NCI-H510A treated with DMSO at 0.1 percent for 48 hours (cell line): ENCODE measurements at places on chromosomes 11 and 22.

DNA sequence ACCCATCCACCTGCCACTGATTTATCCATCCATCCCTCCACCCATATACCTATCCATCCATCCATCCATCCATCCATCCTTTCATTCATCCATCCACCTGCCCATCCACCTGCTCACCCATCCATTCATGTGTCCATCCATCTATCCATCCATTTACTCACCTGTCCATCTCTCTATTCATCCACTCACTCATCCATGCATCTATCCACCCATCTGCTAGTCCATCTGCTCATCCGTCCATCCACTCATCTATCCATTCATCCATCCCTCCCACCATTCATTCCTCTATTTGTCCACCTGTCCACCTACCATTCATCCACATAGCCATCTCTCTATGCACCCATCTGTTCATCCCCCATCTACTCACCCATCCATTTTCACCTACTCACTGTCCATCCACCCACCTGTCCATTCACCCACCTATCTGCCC lies 48.6 kb upstream of the CCDC188 start:
- no peak for DNase-seq

- DNase-seq, result no peak
These were observed 46.9 kb downstream of the PAX6 start for GRCh38 chr11:31764261-31764660.

- no peak for DNase-seq
These were observed 4.1 kb downstream of the NPTXR start for GRCh38 chr22:38839686-38840085.

DNA sequence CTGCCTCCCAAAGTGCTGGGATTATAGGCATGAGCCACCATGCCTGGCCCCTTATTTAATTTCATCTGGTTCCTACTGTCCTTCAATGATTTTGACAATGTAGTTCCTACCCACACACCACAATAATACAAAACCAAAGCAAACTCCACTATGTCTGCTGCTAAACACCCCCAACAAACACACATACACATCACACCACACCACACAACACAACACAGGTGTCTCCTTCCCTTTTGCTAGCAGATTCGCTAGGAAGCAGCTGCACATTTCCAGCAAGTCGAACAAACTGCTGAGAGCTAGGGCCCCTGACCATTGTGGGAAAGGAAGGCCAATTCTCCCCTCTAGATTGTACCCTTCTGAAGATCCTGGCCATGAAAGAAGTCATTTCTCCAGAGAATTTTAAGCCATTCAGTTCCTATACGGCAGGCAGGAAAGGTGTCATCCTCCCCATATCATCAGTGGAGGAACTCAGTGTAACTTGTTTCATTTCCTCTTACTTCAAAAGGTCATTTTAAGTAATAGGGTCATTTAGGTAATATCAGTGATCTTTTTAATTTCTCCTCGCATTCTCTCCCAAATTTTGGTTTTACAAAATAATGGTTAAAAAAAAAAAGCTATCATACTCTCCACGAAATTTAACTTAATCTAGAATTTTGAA lies 18.5 kb downstream of the NUMA1 start:
- no peak for DNase-seq

- DNase-seq, result no peak
These were observed 24.3 kb downstream of the SUSD2 start for GRCh38 chr22:24205438-24206195.

DNA sequence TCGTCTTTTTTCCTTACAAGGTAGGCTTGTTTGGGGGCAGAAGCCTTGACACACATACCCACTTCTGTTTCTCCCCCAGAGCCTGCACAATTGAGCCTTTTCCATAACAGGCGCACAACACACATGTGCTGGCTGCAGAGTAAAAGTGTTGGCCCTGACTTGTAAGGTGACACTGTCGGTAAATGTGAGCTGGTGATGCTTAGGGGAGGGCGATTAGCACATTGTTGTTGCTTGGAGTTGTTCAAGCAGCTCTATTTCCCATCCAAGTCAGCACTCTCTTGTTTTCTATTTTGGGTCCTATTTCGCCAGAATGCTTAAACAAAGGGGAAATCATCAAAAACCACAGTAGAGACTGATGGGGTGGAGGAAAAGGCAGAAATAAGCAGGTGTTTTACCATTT lies 51.9 kb upstream of the PTPRJ start:
- DNase-seq, result peak; percentile 24

DNA sequence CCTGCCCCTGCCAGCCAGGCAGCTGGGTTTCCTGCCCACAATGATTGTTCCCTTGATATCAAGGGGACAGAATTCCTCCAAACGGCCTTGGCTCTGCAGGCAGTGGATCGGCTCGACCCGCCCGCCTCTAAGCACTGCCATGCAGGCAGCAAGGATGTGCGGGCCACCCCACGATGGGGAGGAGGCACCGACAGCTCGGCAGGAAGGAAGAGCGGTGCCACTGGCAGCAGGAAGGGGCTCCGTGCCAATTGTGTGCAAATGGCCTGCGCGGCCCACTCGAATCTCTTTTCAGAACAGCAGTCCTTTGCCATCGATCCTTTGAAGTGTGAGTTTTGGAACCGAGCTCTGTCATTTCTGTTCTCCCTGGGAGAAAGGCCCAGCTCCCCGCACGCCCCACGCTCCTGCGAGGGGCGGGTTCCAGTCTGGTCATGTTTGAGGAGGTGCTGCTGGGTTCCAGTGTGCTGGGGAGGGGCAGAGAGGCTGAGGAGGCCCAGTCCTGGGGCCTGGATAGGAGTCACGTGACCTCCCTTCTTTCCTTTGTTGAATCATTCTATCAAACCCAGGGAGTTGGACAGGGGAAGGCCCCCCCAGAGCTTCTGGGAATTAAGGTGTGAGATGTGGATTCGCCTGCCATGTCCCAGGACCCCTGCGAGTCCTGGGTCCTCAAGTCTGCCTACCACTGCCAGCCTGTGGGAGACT lies 406.0 kb downstream of the CTTN start:
- DNase-seq, result no peak

DNA sequence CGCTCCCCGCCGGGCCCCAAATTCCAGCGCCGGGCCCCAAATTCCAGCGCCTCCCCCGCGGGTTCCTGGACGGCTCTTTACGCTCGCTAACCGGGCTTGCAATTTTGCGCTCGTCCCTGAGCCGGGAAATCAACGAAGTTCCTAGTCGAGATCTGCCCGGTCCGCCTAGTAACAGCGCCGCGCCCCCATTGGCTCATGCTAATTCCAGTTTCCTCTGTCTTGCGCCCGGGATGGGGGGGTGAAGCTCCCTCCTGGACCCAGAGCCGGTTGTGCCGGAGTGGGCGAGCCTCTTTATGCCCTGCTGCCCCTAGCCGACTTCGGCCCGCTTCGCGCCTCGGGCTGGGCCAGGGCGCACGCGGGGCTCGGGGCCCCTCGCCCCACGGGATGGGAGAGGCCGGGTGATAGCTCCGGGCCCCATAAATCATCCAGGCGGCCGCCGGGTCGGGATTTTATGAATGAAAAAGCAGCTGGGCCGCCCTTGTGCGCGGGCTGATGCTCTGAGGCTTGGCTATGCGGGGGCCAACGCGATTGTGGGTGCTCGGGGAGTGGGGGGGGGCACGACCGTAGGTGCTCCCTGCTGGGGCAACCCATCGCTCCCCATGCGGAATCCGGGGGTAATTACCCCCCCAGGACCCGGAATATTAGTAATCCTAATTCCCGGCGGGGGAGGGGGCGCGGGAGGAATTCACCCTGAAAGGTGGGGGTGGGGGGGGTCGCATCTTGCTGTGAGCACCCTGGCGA lies 1.8 kb upstream of the CCND1 start:
- DNase-seq, result peak; percentile 61

DNA sequence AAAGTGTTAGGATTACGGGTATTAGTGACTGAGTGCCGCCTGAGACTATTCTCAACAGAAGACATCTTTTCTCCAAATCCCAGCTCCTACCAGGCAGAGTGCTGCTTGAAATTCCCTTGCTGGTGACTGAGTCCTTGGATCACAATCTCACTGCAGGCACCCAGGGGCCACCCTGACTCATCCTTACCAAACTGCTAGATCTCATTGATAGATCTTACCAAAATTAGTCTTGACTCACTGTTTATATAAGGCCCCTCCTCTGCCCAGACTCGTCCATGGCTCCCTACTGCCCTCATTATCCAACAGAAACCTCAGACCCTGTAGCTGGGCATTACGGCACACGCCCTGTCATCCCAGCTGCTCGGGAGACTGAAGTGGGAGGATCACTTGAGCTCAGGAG lies 14.7 kb downstream of the TBC1D10A start:
- DNase-seq, result no peak

DNA sequence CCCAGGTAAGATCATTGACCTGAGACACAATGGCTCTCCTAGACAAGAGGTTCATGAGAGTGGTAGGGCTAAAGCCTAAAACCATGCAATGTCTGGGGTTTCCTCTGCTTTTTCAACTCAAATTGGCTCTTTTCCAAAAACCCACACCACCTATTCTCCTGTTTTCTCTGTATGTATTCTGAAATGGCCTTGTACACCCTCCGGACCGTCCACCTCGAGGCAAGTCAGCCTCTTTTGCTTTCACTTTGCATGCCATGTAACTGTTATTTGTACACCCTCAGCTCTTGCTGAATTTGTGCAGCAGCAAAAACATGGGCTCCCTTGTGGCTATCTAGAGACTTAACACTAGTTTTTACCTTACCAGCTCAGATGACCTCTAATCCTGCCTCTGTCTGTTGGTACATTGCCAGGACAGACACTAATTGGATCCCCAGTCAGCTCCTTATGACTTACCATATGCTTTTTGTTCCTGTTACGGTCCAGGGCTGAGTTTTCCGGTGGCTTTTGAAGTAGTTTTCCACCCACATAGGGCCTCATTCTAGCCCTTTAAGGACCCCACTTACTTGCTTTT lies 288.0 kb downstream of the SBF2 start:
- DNase-seq, result no peak

DNA sequence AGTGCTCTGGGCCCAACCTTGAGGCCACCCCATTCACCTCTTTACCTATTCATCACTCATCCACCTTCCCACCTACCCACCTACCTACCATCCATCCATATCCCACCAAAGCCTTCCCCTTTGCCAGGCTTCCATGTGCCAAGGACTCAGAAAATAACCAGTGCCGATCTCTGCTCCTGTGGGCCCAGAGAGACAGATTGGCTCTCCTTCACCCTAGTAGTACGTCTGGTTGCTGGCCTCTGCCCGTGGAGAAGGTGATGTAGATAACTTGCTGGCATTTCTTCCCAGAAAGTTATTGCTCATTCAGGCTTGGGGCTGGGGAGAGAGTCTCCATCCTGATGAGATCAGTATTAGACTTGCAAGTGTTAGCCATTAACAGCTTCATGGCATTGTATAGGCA lies 45.2 kb downstream of the NEU3 start:
- DNase-seq, result no peak

DNA sequence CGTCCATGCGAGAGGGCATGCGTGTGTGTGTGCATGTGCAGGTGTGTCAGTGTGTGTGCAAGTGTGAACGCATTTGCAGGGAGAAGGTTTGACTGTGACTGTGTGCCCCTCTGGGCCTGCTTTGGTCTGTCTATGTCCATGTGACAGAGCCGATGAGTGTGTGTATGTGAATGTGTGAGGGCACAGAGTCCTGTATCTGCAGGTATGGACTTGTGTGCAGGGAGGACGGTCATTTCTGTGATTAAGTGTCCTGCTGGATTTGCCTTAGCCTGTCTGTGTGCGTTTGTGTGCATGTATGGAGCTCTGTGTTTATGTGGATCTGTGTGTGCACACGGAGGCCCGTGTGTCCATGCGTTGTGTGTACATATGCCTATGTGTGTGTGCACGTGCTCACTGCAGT lies 5.4 kb downstream of the EMID1 start:
- DNase-seq, result no peak

- DNase-seq, result no peak
These were observed 11.6 kb downstream of the CPSF7 start for GRCh38 chr11:61418136-61418535.

GRCh38 chr11:73366265-73366610 lies 10.0 kb upstream of the RELT start:
- DNase-seq, result no peak

DNA sequence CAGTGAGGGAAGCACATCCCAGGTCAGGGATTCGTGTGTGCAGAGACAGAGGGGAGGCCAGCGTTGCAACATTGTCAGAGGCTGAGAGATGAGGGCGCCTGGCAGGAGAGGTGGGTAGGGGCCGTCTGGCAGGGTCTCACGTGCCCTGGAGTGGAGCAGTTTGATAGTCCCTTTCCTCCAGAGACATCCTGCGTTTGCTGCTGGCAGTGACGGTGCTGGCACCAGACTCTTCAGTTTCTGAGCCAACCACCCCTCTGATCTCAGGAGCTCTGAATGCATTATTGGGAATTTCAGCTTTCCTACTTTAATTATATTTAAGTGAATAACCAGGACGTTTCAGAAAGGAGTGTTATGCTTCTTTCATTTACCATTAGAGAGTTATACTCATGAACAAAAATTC lies 136.5 kb downstream of the WNT7B start:
- no peak for DNase-seq

DNA sequence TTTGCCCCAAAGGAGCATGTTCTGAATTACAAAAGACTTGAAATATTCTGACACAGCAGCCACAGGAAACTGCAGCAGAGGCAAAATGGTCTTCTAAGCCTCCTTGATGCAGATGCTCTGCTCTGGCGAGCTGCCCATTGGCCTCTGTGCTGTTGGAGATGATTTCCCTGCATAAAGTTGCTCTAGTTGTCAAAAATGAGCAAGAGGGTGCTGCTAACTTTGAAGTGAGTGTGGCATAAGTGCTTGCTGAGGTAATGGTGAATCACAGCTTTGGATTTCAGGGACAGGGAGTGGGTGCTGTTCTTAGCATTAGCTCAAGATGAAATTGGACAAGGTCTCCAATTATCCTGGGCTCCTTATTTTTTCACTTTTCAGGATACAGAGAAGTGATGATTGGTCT lies 435.4 kb downstream of the TMEM135 start:
- no peak for DNase-seq

- no peak for DNase-seq
These were observed 4.5 kb downstream of the INPP5J start for GRCh38 chr22:31127181-31127772.

- DNase-seq, result no peak
These were observed 8.8 kb downstream of the NPTXR start for GRCh38 chr22:38834991-38835390.

- no peak for DNase-seq
These were observed 55.3 kb downstream of the LRRC4C start for GRCh38 chr11:41404109-41404508.

GRCh38 chr22:47144076-47144765 lies 381.8 kb downstream of the TBC1D22A start:
- DNase-seq, result no peak

- DNase-seq, result no peak
These were observed 12.1 kb upstream of the OMP start for GRCh38 chr11:77090373-77091111.
